Astrocyte (in vitro differentiated cells and primary cell): ENCODE measurements at places on chromosomes 6 and 20.

- DNase-seq: peak; percentile 5
Measured at GRCh38 chr6:122818866-122819265, 29.8 kb downstream of the SMPDL3A start.

GRCh38 chr6:152750694-152751093, at the start of gene VIP:
VIP (plus strand) TSS chr6:152750797; CDS start chr6:152752178, 1,381 bp downstream.
- peak; percentile 7 for DNase-seq

DNA sequence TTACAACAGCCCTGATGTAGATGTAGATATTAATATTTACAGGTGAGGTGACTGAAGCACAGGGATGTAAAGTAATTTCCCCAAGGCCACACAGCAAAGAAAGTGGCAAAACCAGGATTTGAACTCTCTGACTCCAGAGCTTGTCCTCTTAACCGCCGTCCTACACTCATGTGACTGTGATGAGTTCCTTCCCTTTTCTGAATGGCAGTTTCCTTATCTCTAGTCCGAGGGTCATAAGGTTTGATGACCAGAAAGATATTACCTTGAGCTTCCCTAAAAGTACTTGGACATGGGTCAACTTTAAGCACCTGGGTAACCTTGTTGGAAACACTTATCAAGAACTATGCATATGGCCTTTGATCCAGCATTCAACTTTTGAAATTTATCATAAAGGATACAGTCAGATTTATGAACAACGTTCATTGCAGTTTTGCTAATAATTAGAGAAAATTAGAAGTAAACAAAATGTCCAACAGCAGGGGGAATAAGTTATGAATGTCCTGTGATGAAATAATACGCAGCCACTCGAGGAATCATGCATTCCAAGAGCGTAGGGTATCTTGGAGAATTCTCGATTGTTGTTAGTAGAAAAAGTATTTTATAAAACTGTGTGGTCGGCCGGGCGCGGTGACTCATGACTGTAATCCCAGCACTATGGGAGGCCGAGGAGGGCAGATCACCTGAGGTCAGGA, 2.3 kb upstream of the TLDC2 start:
- no peak for DNase-seq

DNA sequence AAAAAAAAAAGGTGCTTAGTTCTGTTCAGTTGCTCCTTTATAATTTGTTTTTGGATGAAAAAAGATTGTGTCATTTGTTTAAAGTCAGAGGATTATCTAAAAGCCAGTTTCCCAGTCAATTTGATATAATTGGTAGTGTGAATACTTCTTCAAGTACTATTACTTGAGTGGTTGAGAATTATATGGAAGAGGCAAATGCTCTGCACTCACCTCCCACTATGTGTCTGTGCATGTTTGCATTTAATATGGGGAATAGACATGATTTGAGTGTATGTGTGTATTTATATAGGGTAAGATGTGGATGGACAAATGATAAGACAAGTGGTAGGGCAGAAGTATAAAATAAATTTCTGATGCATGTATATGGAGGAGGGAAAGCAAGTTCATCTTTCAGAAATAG, 15.8 kb downstream of the GJA1 start:
- DNase-seq: no peak

- DNase-seq: no peak
Measured at GRCh38 chr6:123519189-123519505, 117.6 kb downstream of the TRDN start.

GRCh38 chr20:34511891-34512265, 4.3 kb upstream of the DYNLRB1 start:
- DNase-seq: no peak

- peak; percentile 90 for DNase-seq
Measured at GRCh38 chr20:33561692-33562601, 72.1 kb downstream of the CBFA2T2 start.

GRCh38 chr20:19628570-19629134, 129.4 kb upstream of the RIN2 start:
- peak; percentile 32 for DNase-seq

DNA sequence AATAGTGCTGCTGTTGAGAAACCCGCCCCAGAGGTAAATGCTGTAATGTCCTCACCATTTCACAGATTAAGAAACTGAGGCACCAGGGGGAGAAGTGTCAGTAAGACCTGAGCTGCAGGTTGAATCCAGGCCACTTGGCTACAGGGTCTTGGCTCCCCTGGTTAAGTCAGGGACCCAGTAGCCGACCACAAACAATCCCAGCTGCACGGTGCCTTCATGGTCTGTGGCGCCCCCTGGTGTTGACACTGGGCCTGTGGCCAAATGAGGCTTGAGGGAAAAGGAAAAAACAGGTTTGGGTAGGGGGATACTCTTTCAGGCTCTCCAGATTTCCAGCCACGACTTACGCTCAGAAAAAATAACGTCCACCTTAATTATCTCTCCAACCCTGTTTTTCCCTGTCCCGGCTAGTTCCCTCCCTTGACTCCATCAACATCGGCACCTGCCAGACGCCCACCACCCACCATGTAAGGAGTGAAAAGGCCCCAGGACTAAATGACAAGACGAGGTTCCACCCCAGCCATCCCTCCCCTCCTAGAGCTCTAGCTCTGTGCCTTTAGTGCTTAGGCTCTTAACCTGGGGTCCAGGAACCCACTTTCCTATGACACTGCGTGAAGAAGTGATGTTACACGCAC, 47.7 kb upstream of the POLR1H start:
- DNase-seq: no peak

- DNase-seq: peak; percentile 60
Measured at GRCh38 chr6:118370722-118371121, 177.4 kb upstream of the PLN start.

- DNase-seq: peak; percentile 76
Measured at GRCh38 chr6:3749977-3750316, 1.6 kb downstream of the PXDC1 start.

DNA sequence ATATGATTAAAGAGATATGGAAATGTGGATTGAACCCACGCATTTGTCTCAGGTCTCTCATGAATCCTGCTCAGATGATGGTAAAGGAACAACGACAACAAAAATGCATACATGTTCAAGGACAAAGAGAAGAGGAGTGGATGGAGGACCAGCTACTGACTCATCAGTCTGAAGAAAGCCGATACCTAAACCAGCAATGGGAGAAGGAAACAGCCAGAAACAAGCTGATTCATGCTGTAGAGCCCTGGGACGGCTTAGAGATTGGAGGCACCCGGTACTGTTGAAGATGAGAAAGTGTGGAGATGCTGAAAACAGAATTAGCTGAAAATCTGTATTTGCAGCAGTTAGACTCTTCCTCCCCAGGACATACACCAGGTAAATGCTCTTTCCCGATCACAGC, 14.4 kb upstream of the RIPPLY2 start:
- DNase-seq: no peak

GRCh38 chr6:116254297-116255056, 602 bp upstream of the TSPYL4 start:
- DNase-seq: no peak
